ENCODE measurements at places on chromosomes 12 and 14.
A peak's percentile ranks its signal among the peaks of the same experiment; 100 is the strongest.

DNA sequence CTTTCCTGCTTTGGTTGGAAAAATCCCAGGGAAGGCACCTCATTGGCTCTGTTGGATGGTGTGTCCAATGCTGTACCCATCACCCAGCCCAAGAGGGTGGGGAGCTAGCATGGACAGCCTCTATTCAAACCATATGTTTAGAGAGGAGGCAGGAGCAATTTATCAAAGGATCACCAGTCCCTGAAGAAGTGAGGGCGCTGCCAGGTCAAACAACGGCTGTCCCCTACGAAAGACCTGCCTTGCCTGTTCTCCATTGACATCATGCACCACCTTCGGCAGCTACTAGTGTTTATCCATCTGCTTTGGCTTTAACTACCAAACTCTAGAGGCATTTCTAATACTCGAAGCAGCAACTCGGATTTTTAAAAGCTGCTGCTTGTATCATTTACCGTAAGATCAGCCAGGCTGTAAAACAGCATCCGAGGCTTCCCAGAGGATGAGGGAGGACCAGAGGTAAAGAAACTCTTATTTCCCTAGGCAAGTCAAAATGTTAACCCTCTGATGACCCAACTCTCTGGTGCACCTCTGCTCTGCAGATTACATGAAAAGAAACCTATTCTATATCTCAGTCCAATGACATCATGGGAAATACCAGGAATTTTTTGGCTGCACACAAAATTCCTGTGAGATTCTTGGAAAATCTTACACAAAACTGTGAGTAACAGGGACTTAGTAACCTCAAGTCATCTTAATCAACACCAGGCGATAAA, 720.9 kb upstream of the TBX3 start:
- DNase-seq, result no peak

DNA sequence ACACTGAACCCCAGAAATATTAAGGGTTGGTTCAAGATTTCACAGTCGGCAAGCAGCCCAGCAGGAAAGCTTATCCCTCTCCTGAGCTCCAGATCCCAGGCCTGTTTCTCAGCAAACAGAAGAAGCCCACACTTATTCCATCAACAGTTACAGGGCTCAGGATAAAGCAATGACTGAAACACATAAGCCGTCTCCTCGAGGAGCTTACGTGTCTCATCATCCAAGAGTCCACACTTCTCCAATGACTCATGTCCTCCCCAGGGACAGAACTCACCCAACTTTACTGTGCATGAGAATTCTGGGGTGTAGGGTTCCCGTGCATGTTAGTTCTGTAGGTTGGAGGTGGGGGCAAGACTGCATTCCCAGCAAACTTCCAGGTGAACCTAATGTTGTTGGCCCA, 31.2 kb downstream of the GSC start:
- DNase-seq, result no peak

DNA sequence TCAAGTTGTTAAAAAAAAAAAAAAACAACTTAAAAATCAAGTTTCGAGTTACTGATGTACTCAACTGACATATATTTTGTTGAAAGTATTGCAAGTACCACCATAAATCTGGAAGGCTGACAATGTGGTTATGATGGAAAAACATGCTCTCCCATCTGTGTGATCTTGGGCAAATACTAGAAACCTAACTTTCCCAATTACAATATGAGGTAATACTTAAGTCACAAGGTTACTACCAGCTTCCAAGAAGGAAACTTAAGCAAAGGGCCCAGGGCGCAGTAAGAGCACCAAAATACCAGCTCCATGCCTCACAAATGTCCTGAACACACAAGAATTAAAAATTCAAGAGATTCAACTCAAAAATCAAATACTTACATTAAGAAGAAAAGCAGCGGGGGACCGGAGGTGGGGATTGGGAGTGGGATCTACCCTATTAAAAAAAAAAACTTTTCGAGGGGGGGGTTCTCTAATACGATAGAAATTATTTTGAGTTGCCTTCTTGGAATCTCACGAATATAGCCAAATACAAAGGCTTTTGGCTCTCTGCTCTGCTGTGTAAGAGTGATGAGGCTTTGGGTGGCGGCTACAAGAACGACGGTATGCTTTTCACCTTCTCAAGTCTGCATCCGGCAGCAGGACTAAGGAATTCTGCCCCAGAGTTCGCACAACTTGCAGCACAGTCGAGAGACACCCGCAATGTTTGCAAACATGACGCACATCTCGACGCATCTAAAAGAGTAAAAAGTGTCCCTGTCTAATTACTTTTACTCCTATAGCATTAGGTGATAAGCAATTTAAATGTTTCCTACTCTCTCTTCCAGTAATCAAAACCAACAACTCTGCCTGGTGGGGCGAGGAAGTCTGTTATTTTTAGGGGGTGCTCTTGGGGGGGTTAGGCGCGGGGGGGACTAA, 1.1 kb downstream of the SAV1 start:
- DNase-seq, result peak; percentile 24

DNA sequence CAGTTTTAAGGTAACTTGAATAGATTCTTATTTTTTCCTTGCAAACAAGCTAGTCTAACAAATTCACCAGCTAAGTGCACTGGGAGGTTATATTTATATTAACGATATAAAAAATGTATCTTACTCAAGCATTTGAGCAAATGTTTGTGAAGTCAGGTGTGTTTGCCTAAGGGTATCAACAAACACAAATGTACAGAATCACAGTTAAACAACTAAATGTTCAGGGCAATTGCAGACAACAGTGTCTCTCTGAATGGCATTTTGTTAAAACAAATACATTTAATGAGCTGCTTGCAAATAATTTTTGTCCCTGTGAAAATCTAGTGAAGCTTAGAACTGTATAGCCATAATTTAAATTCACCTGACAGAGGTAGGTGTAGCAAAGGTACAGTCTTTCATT, 28.2 kb upstream of the FLRT2 start:
- no peak for DNase-seq

Data from CD4-positive, alpha-beta T cell treated with Interleukin-17A for 1 hour (primary cell).